ENCODE measurements at places on chromosomes 5 and 9.
A peak's percentile ranks its signal among the peaks of the same experiment; 100 is the strongest.

- peak; percentile 14 for DNase-seq
Measured at GRCh38 chr9:132896906-132897305, 18.2 kb downstream of the SPACA9 start.

GRCh38 chr5:114418176-114419066, 56.6 kb downstream of the KCNN2 start:
- DNase-seq = peak; percentile 74

DNA sequence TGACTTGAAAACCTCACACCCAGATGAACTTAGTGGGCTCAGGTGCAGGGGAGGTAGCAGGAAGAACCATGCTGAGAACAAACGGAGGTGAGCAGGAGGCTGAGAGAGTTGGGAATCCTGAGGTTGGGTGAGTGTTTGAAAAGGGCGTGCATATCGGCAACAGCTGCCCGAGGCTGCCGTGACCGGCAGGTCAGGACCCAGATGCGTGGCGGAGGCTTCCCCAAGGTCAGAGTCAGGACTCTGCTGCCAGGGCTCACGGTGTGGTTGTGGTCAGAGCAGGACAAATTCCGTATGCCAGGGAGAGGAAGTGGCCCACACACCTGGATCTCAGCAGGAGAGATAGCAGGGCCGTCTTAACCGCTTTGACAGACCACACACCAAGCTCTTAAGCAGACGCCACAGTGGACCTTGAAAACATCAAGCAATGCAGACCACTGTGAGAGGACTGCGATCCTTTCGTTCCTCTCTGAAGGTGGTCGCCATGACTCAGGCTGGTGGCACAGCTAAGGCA, 43.1 kb downstream of the ADAMTS16 start:
- DNase-seq = no peak

DNA sequence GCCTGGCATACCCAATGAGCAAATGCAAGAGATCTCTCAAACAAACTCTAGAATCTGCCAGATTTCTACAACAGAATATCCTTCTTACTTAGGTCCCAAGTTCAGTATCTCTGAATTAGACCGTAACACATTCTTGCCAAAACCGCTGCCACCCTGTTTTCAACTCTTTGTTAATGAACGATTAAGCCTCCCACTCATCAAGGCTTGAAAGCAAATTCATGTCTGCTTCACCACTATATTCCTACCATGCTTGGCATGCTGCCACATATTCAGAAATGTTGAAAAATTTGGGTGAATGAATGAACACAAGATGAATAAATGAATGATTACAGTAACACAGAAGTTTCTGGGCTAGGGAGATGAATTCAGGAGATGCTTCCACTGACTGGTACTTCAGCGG, 119.9 kb downstream of the BNC2 start:
- no peak for DNase-seq

- DNase-seq = no peak
Measured at GRCh38 chr5:110663525-110663924, 62.9 kb downstream of the TMEM232 start.

- no peak for DNase-seq
Measured at GRCh38 chr9:77985996-77986395, 45.6 kb downstream of the GNAQ start.

DNA sequence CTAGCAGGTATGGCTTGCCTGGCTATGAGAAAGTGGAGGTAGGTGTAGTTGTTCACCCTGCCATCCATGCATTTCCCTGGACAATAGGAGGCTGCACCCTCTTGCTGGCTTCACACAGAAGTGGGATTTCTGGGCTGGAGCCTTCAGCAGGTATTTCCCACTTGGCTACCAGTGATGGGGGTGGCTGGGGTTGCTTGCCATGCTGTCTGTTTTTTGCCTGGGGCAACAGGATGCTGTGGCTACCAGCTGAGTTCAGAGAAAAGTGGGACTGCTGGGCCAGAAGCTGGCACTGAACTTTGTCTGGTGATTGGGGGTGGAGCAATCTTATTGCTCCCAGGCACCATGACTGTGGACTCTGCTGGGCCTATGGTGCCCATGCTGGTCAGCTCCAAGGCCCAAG, 299.6 kb downstream of the FAM170A start:
- no peak for DNase-seq

DNA sequence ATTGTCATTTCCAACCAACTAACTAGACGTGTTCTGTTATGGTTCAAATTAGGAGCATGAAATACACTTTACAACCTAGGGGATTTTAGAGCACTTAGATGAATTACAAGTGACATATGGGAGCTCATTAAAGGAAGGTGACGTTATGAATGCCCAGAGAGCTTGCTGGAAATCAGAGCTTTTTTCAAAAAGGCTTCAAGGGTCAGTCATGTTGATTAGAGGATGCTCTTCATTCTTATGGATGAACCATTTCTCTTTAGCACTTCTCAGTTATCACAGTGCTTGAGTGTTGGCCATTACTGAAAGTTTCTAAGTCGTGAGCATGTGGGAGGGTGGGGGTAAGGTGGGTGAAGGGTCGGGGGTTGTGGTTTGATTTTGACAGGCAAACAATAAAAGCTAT, 1245.5 kb upstream of the DMAC1 start:
- no peak for DNase-seq

GRCh38 chr9:3856592-3856991, 330.8 kb upstream of the RFX3 start:
- DNase-seq = no peak

DNA sequence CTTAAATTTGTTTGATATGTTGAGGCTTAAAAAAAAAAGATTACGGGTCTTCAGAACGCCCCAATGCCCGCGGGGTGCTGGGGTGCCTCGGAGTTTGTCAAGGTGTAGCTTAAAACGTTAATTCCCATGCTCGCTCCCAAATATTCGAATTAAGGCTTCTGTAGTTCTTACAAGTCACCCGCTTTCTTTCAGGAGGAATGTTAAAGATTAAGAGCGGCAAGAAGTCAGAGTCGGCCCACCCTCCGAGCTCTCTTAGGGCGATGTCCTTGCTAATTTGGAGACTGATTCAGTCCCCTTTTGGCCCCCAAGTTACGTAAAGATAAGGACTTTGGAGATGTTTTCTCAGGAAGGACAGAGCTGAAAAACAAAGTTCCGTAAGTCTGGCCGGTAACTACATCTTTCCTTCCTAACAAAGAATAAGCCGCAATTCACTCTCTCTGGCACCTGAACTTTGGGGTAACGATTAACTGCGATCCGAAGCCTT, 746 bp upstream of the NPM1 start:
- DNase-seq = no peak

GRCh38 chr5:157917899-157918809, 59.2 kb upstream of the CLINT1 start:
- DNase-seq = peak; percentile 74

GRCh38 chr5:138951091-138951985, 76.2 kb upstream of the LRRTM2 start:
- no peak for DNase-seq

DNA sequence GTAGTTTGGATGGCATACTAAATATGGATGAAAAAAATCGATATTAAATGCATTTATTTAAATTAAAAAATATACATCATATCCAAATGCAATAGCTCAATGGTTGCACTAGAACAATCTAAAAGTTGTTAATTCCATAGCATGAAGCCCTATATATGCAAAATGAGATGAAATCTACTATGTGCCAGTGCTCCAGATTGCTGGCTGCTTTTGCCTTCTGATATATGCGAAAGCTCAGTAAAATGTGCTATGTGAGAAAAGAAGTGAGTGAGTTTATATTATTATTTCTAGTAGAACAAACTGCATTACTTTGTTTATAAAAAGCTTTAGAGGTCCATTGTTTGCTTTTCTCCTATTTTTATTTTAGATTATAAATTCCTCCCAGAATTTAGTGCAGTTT, 186.7 kb downstream of the MAT2B start:
- DNase-seq = no peak

DNA sequence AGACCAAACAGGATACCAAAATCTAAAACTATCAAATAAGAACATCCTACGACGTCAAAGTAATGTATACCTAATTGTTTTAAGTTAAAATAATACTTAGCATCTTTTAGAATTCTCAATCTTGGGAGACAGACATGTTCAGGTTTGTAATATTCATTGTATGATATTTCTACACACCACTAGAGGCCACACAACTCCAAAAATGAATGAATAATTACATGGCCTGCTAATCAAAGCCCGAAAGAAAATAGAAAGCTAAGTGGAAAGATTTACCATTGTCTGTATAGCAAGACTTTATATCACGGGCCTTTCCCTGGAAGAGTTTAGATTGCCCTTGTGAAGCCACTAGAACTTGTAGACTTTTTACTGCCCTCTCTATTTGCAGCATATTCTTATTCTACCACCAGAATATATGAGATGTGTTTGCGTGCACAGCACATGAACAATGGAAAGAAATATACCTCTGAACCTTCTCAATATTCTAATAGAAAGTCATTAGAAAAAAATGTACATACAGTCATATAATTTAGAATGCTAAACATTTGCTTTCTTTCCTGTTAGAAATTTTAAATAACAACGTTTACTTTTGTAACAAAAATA, 380.1 kb upstream of the NUDT12 start:
- DNase-seq = no peak

DNA sequence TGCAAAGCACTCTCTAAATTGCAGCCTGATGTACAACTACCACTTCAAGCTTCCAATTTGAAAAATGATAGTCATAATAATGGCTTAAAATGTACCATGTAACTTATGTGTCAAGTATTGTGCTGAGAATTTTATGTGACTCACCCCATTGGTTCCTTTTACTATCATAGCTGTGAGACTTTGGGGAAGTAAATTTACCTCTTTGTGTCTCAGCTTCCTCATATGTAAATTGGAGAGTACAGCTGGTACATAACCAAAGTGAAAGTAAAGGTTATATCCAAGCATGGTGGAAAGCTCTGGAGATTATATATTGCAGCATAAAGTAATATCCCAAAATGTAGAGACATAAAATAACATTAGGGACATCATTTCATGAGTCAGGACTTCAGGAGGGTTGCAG, 2200.4 kb upstream of the C9orf72 start:
- DNase-seq = peak; percentile 33

DNA sequence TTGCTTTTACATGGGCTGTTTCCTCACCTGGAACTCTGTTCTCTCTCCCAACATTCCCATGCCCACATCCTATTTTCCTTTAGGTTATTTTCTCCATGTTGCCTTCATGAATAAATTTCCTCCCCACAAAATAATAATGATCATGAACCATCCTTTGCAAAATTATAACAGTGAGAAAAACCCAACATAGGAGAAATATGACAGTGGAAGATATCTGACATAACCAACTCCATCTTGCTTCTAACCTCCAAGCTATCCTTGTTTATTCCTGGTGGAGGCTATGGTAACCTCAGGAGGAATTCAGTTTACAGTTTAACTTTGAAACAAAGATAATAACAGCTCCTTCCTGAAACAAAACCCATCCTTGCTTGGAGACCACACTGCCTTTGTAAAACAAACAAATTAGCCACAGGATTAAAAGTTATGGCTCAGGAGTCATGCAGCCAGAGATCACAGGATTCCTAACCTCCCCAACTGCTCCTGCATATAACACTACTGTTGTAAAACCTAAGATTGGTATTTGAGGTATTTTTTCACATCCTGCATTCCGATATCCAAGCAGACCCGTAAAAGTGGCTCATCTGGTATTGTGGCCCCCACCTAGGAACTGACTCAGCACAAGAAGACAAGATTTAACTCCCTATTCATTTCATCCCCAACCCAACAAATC, 212.4 kb downstream of the TRIM32 start:
- no peak for DNase-seq

DNA sequence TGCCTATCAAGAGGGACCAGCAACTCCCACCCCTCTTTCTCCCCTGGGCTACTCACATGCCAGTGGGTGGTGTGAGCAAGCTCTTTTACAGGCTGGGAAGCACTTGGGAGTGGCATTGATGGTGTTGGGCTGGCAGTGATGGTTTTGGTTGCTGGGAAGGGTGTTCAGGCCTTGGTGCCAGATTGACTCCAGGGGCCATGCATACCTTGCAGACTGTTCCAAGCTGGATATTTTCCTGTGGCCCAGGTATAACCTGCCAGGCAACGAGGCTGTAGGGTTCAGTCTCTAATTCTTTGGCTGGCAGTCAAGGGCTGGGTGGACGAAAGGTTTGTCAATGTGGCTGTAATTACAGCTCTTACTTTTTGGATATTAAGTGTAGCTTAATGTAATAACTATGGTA, 177.3 kb downstream of the MACROH2A1 start:
- DNase-seq = no peak

DNA sequence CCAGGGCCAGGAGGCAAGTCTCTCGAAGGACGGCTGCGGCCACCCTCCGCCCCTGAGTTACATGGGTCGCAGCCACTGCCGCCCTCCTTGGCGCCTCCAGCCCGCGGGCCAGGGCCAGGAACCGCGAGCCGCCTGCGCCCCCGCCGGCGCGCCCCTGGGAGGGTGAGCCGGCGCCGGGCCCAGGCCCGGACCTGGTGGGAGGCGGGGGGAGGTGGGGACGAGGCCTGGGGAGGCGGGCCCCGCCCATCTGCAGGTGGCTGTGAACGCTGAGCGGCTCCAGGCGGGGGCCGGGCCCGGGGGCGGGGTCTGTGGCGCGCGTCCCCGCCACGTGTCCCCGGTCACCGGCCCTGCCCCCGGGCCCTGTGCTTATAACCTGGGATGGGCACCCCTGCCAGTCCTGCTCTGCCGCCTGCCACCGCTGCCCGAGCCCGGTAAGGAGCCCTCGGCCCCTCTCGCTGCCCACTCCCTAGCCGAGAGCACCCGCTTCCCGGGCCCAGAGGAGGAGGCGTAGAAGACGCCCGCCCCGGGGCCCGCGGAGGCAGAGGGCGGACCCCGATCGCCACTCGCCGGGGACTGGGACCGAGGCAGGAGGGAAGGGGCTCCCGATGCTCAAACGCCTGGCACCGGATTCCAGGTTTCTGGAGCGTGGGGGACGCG, at the start of gene ASS1:
Gene ASS1, plus strand, starts transcription at position 397 of the 657 bp plus-strand sequence. CDS start 7,268 bp downstream, outside the sequence.
- no peak for DNase-seq

DNA sequence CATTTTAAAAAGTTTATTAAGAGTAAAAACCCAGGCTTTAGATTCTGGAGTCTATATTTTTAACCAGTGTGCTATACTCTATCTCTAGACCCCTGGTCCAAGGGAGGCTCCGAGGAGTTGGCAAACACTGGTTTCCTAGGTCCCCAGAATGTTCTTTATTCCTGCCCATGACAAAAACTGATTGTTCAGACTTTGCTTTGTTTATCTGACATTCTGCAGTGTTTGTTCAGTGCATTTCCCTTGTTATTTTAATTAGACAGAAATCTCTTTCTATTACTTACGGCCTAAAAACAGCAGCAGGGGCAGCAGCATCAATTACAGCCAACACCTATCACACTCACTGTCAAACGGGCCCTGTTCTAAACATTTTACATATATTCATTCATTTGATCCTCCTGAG, 2011.6 kb upstream of the WWC1 start:
- no peak for DNase-seq

GRCh38 chr9:98569491-98569890, 139.2 kb downstream of the GABBR2 start:
- no peak for DNase-seq

DNA sequence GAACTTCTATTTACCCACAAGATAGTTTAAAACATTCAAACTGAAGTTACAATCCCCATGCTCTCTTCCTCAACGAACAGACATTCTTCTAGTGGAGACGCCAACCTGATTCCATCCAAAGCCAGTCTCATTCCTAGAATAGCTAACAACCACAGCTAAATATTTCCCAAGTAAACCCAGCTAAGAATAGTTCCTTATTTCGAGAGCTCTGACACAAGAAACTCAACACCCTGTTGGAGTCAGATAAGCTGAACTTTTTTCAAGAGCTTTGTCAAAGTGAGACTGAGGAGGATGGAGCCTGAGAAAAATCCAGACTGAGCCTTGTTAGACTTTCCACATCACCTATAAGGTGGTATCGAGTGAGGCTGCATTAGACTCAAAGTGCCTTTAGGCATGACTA, 56.7 kb upstream of the RPS23 start:
- no peak for DNase-seq
